ENCODE measurements at places on chromosomes 5 and 9. TPM values are rescaled to one million over a fixed set of nuclear protein-coding genes. Genes with fewer than 3 reads are reported as not detected.

SEMA5A gene
- 17.8 TPM for total RNA-seq

C5orf47 gene
- not detected for total RNA-seq

CDC25C gene
- 0.83 TPM for total RNA-seq

CTSV gene
- not detected for total RNA-seq

IFNA2 gene
- total RNA-seq: not detected

ORM2 gene
- total RNA-seq: not detected

ARL14EPL gene
- total RNA-seq: not detected

PHPT1 gene
- 109 TPM for total RNA-seq

DIPK1B gene
- total RNA-seq: 9.2 TPM

SHOC1 gene
- not detected for total RNA-seq

IGFBPL1 gene
- total RNA-seq: not detected

ERCC6L2 gene
- total RNA-seq: 23.0 TPM

RAI14 gene
- total RNA-seq: 24.1 TPM

NOP16 gene
- total RNA-seq: 19.1 TPM

MCC gene
- total RNA-seq: 33.8 TPM

MARCHF3 gene
- 3.7 TPM for total RNA-seq

SPINK6 gene
- 1.1 TPM for total RNA-seq

TNFSF8 gene
- not detected for total RNA-seq

C5orf58 gene
- total RNA-seq: not detected

PPP2R2B gene
- total RNA-seq: not detected

SCGB3A2 gene
- total RNA-seq: not detected

HAND1 gene
- total RNA-seq: not detected

PIP5KL1 gene
- 4.5 TPM for total RNA-seq

NOL6 gene
- 26.0 TPM for total RNA-seq

STING1 gene
- 64.9 TPM for total RNA-seq

ADGRV1 gene
- total RNA-seq: not detected

FOXD4 gene
- total RNA-seq: 0.12 TPM

CCL27 gene
- total RNA-seq: not detected

RASEF gene
- not detected for total RNA-seq

GPR21 gene
- 0.19 TPM for total RNA-seq

ZFP62 gene
- total RNA-seq: 26.9 TPM

SHC3 gene
- total RNA-seq: 4.5 TPM

SURF1 gene
- 38.0 TPM for total RNA-seq

KIAA0825 gene
- 5.7 TPM for total RNA-seq

PCSK1 gene
- total RNA-seq: 17.7 TPM

COQ4 gene
- total RNA-seq: 37.5 TPM

SHLD3 gene
- 3.7 TPM for total RNA-seq

PCDHA13 gene
- not detected for total RNA-seq

CBY3 gene
- total RNA-seq: not detected
